ENCODE measurements at places on chromosomes 3 and 15.

DNA sequence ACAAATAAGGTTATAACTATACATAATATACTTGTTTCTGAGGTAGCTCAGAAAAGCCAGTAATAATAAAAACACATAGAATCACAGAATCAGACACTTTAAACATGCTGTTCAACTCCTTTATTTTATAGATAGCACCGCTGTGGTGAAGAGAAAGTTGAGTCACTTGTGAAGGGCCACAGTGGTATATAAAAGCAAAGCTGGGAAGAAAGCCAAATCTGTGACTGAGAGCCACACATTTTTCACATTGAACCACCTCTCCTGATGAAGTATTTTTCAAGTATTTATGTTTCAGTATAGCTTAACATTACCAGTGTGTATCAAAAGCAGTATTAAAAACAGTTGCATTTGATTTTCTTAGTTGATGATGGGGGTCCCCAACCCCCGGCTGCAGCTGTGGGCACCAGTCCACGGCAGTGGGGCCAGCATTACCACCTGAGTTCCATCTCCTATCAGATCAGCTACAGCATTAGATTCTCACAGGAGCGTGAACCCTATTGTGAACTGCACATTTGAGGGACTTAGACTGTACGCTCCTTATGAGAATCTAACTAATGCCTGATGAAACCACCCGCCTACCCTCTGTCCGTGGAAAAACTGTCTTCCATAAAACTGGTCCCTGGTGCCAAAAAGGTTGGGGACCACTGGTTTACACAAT lies 46.2 kb downstream of the TBL1XR1 start:
- no peak for DNase-seq

DNA sequence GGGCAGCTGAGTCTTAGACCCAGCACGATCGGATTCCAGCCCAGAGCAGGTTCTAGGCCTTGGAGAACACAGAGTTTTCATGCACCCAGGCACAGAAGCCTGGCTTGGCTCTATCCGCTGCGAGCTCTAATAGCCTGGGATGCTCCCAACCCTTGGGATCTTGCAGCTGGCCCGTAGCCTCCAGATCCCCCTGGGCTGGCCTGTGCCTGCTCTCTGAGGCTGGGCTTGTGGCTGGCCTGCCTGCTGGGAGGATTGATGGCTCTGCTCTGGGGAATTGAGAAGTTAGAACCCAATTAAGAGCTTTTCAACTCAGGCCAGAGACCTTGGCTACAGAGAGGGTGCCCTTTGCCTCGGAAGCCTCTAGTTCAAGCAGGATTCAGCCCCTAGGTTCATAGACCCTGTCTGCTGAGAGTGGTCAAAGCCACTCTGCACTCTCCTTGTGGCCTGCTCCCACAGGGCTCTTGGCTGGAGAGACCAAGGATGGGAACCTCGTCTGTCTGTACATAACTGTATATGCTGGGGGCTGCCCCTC lies 64.4 kb downstream of the MAGEF1 start:
- DNase-seq = no peak

GRCh38 chr3:73143821-73144237 lies 82.4 kb downstream of the EBLN2 start:
- DNase-seq = no peak

- DNase-seq = no peak
These were observed 13.3 kb upstream of the ZXDC start for GRCh38 chr3:126488886-126489569.

GRCh38 chr3:132637590-132637989 lies 22.0 kb downstream of the ACAD11 start:
- DNase-seq = no peak

- no peak for DNase-seq
These were observed 889 bp upstream of the LRRIQ4 start for GRCh38 chr3:169811631-169812331.

DNA sequence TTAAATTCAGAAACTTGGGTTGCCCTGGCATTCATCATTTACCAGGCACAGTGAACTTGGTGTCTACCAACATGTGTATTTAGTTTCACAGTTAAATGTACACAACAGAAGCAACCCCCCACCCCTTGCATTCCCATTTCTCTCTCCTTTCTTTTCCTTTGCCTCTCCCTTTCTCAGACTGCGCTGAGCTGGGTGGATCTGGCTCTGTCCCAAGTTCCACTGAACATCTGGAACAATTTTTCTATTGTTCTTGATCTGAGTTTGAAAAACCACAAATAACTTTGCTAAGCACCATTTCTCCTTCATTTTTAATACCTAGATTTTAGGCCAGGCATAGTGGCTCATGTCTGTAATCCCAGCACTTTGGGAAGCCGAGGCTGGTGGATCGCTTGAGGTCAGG lies 242.2 kb downstream of the ABHD5 start:
- DNase-seq = no peak

GRCh38 chr3:171255236-171255806 lies 204.9 kb downstream of the TNIK start:
- no peak for DNase-seq

DNA sequence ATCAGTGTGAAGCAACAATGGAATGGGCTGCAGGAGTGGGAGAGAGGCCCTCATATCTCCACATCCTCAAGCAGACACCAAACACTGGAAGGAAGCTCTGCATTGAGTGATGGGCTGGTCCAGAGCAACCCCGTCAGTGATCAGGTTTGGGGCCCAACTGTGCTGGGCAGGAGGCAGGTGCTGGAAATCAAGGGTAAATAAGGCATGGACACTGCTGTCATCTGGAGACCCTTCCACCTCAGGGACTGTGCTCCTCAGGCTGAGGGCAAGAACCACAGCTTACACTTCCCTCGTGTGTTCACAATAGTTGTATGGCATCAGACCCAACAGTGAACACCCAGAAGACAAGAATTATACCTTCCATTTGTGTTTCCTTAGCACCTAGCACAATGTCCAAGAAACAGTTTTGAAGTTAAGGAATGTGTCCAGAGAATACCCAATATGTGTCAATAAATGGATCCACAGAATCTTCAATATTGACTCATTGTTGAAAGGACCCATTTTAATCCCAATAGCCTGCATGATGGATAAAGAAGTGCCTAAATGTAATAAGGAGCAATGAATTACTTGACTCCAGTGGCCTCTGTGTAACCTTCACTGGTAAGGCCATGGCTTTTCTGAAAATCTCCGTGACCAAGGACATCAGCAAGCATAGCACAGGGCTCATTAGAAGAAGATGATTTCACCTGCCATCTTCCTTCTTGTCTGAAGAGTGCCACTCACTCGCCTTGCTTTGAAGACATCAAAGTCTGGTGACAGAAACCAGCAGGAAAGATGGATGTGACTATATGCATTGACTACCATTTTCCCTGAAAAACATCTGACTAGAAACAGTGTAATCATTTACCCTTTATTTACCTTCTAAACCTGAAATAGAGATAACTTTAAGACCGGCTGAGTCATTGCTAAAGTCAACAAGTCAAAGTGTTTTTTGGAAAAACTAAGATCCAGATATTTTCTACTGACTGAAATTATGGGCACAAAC lies 7.0 kb upstream of the AHSG start:
- no peak for DNase-seq

DNA sequence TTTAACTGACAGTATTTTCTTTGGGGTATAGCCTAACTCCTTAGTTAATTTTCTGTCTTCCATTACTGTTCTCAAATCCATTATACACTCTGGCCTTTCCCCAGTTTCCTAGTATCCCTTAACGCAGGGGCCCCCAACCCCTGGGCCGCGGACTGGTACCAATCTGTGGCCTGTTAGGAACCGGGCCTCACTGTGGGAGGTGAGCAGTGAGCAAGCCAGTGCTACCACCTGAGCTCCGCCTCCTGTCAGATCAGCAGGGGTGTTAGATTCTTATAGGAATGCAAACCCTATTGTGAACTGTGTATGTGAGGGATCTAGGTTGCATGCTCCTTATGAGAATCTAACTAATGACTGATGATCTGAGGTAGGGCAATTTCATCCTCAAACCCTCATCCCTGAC lies 75.1 kb downstream of the DOCK3 start:
- DNase-seq = no peak

DNA sequence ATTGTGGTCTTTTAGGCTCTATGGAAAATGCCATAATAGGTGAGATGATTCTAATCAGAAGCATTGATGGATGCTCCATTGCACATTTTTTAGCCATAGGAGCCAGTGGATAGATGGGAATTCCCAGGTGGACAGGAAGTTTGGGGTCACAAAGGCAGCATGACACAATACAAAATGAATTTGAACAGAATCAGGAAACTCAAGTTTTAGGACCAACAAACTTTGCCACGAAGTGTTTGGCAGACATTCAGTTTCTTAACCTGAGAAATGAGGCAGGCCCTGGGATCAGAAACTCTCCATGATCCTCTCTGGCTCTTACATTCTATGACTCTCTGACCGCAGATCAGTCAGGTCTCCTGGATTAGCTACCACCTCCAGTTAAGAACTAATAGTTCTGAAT lies 275.4 kb downstream of the TIGIT start:
- DNase-seq = no peak

GRCh38 chr15:41971895-41972252 lies 483 bp downstream of the EHD4 start:
- no peak for DNase-seq
